ENCODE measurements at places on chromosomes 5 and 9. TPM values are rescaled to one million over a fixed set of nuclear protein-coding genes. Genes with fewer than 3 reads are reported as not detected.

Gene IL13
- not detected for total RNA-seq

DNA sequence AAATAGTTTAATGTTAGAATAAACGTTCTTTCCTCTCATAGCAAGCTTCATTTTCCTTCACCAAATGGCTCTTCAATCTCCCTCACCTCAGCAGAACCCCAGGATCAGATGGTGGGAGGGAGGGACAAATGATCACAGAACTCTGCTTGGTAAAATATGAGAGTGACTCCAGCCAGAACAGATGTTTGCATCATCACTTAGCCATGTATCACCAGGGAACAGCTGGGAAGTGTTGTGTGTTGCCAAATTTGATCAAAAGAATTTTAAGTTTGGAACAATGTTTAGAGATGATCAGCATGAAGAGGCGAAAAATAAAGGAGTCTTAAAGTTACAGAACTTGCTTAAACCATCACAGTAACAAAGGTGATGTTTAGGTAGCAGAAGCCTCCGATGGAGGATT lies 115.7 kb downstream of the FRMD3 start:
- H3K4me1 ChIP-seq: no peaks in the 10 kb centered on the region
- no peak overlapping the region for H3K4me3 ChIP-seq
- H3K27ac ChIP-seq: no peak overlapping the region
- H3K27me3 ChIP-seq: no peaks in the 10 kb centered on the region

DNA sequence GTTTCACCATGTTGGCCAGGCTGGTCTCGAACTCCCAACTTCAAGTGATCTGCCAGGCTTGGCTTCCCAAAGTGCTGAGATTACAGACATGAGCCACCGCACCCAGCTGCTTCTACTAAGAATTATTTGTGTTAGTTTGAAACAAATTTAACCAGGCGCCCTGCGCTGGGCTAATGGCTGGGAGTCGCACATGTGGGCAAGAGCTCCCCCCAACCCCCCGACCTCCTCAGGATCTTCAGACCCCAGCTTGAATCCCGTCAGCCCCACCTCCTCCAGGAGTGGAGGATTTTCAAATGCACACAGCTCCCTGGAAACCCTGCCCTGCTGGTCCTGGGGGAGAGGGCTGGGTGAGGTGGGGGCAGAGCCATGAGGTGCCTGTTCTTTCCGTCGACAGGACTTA lies 21.2 kb upstream of the SLC12A7 start:
- H3K4me3 ChIP-seq: no peak overlapping the region
- H3K36me3 ChIP-seq: no peaks in the 10 kb centered on the region
- no peak for DNase-seq
- H3K27me3 ChIP-seq: no peaks in the 10 kb centered on the region
- H3K4me1 ChIP-seq: peaks cover 6% of the 10 kb centered on the region

DNA sequence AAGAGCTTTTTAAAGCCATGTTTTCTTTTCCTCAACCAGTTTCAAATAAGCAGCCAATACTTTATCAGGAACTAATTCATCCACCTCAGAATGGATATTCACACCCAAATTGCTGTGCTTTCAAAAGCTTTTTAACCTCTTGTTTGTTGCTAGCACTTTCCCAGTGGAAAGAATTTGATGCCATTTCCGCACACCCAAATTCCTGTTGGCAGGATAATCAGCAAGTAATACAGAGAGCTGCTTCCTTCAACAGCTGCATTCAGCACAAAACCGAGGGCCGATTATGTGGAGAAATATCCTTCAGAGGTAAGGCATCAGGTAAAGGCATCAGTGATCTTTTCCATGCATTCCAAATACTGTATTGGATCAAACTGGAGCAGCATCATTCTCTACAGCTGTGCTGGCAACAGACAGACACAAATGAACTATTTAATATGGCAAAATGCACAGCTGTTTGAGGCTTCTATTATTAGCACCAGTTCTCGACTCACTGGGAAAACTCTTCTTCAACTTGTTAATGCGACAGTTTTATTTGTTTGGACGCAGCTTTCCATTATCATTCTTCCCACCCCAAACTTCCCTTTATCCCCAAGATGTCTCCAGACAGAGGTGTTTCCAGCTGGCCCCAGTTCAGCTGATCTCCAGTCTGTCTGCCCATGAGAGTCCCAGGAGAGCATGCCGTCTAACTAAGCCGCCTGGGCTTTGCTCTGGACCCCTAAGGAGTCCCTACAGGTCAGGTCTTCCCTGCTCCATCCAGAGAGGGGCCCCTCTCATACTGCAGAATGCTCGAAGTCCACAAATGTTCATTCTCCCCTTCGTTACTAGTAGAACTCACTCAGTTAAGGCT lies 22.2 kb upstream of the MGAT1 start:
- DNase-seq: no peak
- peaks cover 8% of the 10 kb centered on the region for H3K4me1 ChIP-seq
- peaks cover 1% of the 10 kb centered on the region for H3K27me3 ChIP-seq
- H3K4me3 ChIP-seq: no peak overlapping the region
- no peak overlapping the region for H3K27ac ChIP-seq

Gene ARID3C
- 5.3 TPM for total RNA-seq

Data from neural progenitor cell (in vitro differentiated cells).